Uterine smooth muscle cell (primary cell): ENCODE measurements at places on chromosomes 1 and 21. TPM values are rescaled to one million over a fixed set of nuclear protein-coding genes. Genes with fewer than 3 reads are reported as not detected.

The VN1R5 gene
- 0.12 TPM in 1 of 2 replicates, not detected in the other for total RNA-seq

The LHX8 gene
- not detected in 2 replicates for total RNA-seq

The CD1B gene
- not detected in 2 replicates for total RNA-seq

The KCTD3 gene
- total RNA-seq: 50.5 and 78.0 TPM in 2 replicates

The SHISA4 gene
- total RNA-seq: 6.9 and 21.4 TPM in 2 replicates

The OR2T2 gene
- not detected in 2 replicates for total RNA-seq

The ESPN gene
- total RNA-seq: 0.62 TPM in 1 of 2 replicates, not detected in the other

The IGSF3 gene
- 0.37 and 0.66 TPM in 2 replicates for total RNA-seq

The ADGRL4 gene
- 3.7 and 6.2 TPM in 2 replicates for total RNA-seq

The FMOD gene
- total RNA-seq: 0.33 and 8.4 TPM in 2 replicates

The OR2T4 gene
- total RNA-seq: not detected in 2 replicates

The SPRR1A gene
- not detected in 2 replicates for total RNA-seq

The CYYR1 gene
- 0.11 and 0.12 TPM in 2 replicates for total RNA-seq

The KCNJ10 gene
- under 0.01 TPM in 1 of 2 replicates, not detected in the other for total RNA-seq

The RAB7B gene
- total RNA-seq: 4.6 and 6.3 TPM in 2 replicates

The NSL1 gene
- 18.6 and 34.2 TPM in 2 replicates for total RNA-seq

The CFHR3 gene
- not detected in 2 replicates for total RNA-seq

The SFN gene
- 0.12 and 0.33 TPM in 2 replicates for total RNA-seq

The RNU1-3 gene
- under 0.01 and 2,224 TPM in 2 replicates for total RNA-seq

The CA6 gene
- not detected in 2 replicates for total RNA-seq

The OR10R2 gene
- not detected in 2 replicates for total RNA-seq

The MTARC1 gene
- 2.1 and 2.6 TPM in 2 replicates for total RNA-seq

The SCAMP3 gene
- total RNA-seq: 31.7 and 43.9 TPM in 2 replicates

The TFAP2E gene
- 0.11 and 0.12 TPM in 2 replicates for total RNA-seq

The DENND2C gene
- total RNA-seq: 1.6 and 1.9 TPM in 2 replicates

The BARHL2 gene
- not detected in 2 replicates for total RNA-seq

The LYPLAL1 gene
- 37.6 and 56.7 TPM in 2 replicates for total RNA-seq

The KRTAP13-2 gene
- total RNA-seq: not detected in 2 replicates

The PPFIA4 gene
- 5.0 and 10.1 TPM in 2 replicates for total RNA-seq

The RNPEP gene
- 59.1 and 62.7 TPM in 2 replicates for total RNA-seq

The CHTOP gene
- total RNA-seq: 33.6 and 34.3 TPM in 2 replicates

The CD164L2 gene
- not detected in 2 replicates for total RNA-seq

The HFM1 gene
- total RNA-seq: 0.55 and 0.87 TPM in 2 replicates

The NR1I3 gene
- not detected in 2 replicates for total RNA-seq

The SPATA17 gene
- 0.33 and 0.50 TPM in 2 replicates for total RNA-seq

The NMNAT2 gene
- total RNA-seq: 0.50 and 1.00 TPM in 2 replicates

The MYOG gene
- total RNA-seq: not detected in 2 replicates

The AMY1B gene
- total RNA-seq: not detected in 2 replicates

The RSPH1 gene
- total RNA-seq: not detected in 2 replicates

The FHAD1 gene
- 0.50 and 0.55 TPM in 2 replicates for total RNA-seq

The AMY2A gene
- not detected in 2 replicates for total RNA-seq

The MLLT11 gene
- total RNA-seq: 5.0 and 6.9 TPM in 2 replicates

The TCEA3 gene
- total RNA-seq: 6.8 and 10.4 TPM in 2 replicates

The C1orf141 gene
- not detected in 2 replicates for total RNA-seq

The FMO5 gene
- total RNA-seq: 0.75 and 0.77 TPM in 2 replicates

The ZNF593OS gene
- total RNA-seq: not detected in 2 replicates

The ELAVL4 gene
- not detected in 2 replicates for total RNA-seq

The CELA2B gene
- not detected in 2 replicates for total RNA-seq

The PLEKHN1 gene
- total RNA-seq: 0.75 and 0.77 TPM in 2 replicates

The TGFBR3 gene
- total RNA-seq: 12.0 and 16.5 TPM in 2 replicates
